ENCODE measurements at places on chromosomes 5 and 9. TPM values are rescaled to one million over a fixed set of nuclear protein-coding genes. Genes with fewer than 3 reads are reported as not detected.

- DNase-seq = no peak
Measured at GRCh38 chr5:181035991-181036815, 3.9 kb upstream of the BTNL9 start.

GARIN3 gene
- not detected for total RNA-seq

- no peak for DNase-seq
Measured at GRCh38 chr5:136022965-136023364, 5.8 kb upstream of the TGFBI start.

GRCh38 chr9:111529787-111530186 is 4.8 kb downstream of the ZNF483 start:
- DNase-seq = no peak

GRCh38 chr9:12689233-12689632 is 4.0 kb upstream of the TYRP1 start:
- DNase-seq = no peak

DNA sequence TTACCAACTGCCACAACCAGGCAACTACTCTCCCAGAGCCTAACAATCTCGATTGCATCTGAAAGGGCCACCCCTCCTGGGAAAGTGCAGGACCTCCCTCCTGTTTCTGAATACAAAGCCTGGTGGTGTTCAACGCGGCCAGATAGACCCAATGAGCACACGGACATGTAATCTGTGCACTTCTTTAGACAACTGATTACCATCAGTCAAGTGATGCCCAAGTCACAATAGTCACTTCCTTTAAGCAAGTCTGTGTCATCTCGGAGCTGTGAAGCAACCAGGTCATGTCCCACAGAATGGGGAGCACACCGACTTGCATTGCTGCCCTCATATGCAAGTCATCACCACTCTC is 739 bp downstream of the C9orf72 start:
- DNase-seq = peak; percentile 81

SH3PXD2B gene
- not detected for total RNA-seq

GRCh38 chr5:107487056-107487542 is 183.6 kb downstream of the EFNA5 start:
- no peak for DNase-seq

DNA sequence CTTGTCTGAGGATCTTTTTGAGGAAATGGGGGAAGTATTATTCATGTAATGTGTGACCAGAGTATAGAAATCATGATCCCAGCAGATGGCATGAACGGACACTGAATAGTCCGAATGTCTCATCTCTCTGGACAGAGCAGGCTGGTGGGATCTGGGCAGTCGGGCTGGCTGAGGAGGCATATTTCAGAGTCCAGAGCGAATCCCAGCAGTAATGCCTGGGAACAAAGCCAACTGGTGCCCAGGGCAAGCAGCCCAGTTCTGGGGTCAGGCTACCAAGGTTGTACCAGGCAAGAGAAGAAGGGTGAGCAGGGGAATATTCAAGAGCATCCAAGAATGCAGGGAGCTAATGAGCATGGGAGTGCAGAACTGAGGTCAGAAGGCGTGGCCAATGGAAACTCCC is 306.4 kb downstream of the ZSWIM6 start:
- DNase-seq = no peak

GLRA1 gene
- not detected for total RNA-seq

- DNase-seq = no peak
Measured at GRCh38 chr5:181045316-181045715, 5.2 kb downstream of the BTNL9 start.

- DNase-seq = no peak
Measured at GRCh38 chr5:139399501-139400121, 4.3 kb downstream of the SPATA24 start.

ACOT12 gene
- not detected for total RNA-seq

GRCh38 chr5:60997721-60998120 is 52.7 kb downstream of the NDUFAF2 start:
- no peak for DNase-seq

DNA sequence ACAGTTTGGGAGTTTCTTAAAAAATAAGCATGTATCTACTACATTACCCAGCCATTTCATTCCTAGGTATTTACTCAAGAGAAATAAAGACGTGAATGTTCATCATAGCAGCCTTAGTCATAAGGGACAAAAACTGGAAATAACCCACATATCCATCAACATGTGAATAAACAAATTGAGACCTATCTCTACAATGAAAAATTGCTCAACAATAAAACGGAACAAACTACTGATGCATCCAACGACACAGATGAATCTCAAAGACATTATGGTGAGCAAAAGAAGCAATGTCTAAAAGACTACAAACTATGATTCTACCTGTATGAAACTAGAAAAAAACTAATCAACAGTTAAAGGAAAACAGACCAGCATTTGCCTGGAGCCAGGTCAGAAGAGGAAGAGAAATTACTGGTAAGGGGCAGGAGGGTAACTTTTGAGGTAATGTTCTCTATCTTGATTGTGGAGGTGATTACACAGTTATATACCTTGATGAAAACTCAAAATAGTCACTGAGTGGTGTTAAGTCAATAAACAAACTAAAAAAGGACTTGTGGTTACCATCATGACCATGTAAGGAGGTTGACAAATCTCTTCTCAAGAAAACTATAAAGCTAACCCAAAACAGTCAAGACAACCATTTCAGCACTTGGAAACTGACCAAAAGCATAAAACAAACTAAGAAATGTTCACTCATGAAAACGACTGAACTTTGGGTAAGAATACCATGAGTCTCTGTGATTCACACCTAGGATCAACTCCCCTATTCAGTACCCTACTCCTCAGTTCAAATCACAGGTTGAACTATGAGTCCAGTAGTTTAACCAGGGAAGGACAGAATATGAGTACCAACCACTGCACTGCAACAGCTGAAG is 10.4 kb downstream of the UIMC1 start:
- no peak for DNase-seq

- no peak for DNase-seq
Measured at GRCh38 chr9:84174486-84174885, 166.1 kb downstream of the SLC28A3 start.

GRCh38 chr9:20441711-20442423 is 180.4 kb downstream of the MLLT3 start:
- no peak for DNase-seq

- no peak for DNase-seq
Measured at GRCh38 chr9:95807326-95807947, 68.1 kb upstream of the ERCC6L2 start.

DNA sequence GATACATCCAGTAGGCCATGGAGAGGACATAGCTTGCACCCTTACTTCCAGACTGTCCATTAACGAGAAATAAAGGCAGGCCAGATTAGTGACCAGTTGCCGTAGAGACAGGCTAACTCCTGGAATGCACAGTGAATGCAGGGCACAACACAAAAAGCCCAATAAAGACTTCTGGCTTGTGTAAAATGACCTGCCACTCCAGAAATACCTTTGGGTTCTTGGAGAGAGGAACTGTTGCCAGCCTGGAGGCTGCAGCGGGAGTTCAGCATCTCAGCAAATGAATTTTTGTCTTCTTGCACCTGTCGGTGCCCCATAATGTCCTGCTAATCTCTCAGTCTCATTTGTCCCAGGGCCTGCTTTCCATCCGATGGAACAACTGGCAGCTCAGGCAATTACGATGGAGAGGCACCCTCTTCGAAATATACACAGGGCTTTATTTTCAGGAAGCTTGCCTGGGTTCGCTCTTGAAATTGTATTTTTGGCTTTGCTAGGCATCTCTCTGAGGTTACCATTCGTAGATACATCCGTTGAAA is 538.8 kb upstream of the ZNF462 start:
- no peak for DNase-seq

DNA sequence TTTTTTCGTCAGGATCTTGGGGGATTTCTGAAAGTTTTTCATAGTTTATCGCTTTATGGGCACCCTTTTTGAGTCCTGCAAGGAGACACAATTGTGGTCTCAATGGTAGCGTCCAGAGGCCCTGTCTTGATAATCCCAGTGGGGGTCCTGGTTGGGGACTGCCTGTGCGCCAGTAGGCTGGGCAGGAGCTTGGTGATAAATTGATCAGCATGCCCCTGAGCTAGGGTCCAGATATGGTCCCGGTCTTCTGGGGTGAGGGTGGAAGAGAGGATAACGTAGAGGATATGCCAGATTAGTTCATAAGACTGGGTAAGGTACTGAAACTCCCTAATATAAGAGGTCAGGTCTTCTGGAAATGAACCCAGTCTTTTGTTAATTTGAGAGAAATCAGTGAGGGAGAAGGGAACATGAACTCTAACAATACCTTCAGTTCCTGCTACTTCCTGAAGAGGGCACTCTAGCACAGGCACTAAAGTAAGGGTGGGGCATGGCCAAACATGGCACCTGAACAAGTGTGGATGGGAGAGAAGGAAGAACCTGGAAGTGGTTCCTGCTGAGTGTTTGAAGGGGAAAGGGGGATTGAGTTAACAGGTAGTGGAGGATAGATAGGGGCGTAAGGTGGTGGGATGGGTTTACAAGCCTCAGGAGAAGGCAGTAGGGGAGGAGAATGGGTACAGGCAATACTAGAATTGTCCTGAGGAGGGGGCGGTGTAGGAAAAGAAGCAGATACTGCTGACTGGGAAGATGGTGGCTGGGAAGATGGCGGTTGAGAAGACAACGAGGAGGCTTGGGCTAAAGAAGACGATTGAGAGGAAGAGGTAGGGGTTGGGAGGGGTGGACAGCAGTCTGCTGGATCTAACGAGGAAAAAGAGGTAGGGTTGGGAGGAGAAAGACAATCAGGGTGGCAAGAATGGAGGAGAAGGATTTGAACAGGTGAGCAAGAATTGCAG is 33.8 kb upstream of the ANXA2R start:
- peak; percentile 80 for DNase-seq

PCDHA9 gene
- not detected for total RNA-seq

STPG3 gene
- total RNA-seq = not detected

PLEKHG4B gene
- not detected for total RNA-seq

DNA sequence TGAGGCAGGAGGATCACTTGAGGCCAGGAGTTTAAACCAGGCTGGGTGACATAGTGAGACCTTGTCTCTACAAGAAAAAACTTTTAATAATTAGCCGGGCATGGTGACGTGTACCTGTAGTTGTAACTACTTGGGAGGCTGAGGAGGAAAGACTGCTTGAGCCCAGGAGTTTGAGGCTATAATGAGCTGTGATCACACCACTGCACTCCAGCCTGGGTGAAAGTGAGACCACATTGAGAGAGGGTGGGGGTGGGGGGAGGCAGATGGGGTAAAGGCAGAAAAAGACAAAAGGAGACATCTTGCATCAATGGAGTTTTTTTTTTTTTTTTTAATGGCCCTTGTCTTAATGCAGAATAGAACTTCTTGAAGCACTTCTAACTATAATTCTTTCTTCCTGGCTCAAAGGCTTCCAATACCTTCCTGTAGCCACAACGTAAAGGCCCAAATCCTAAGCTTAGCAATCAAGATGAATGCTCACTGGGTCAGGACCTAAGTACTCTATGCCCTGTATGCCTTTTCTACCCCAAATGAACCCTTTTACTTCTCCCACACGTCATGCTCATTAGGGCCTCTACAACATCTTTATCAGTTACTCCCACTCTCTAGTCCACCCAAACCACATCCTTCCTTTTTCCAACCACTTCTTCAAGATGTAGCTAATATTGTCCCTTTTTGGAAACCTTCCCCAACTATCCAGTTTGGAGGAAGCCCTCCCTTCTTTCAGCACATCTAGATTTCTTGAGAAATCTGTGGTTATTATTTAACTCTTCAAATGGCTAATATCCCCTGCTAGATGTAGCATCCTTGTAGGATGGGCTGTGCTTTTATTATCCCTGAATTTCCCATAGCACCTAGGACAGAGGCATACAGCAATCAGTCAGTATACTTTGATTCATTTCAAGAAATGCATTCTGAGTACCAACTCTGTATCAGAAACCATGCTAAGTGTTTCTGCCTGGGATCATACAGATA is 40.8 kb downstream of the CSF2 start:
- DNase-seq = no peak

- DNase-seq = no peak
Measured at GRCh38 chr9:84325347-84325973, 15.1 kb downstream of the SLC28A3 start.

GRCh38 chr5:159211729-159212174 is 2.4 kb upstream of the RNF145 start:
- no peak for DNase-seq

- no peak for DNase-seq
Measured at GRCh38 chr9:125908136-125908535, 161.0 kb downstream of the PBX3 start.

IFNB1 gene
- not detected for total RNA-seq

DNA sequence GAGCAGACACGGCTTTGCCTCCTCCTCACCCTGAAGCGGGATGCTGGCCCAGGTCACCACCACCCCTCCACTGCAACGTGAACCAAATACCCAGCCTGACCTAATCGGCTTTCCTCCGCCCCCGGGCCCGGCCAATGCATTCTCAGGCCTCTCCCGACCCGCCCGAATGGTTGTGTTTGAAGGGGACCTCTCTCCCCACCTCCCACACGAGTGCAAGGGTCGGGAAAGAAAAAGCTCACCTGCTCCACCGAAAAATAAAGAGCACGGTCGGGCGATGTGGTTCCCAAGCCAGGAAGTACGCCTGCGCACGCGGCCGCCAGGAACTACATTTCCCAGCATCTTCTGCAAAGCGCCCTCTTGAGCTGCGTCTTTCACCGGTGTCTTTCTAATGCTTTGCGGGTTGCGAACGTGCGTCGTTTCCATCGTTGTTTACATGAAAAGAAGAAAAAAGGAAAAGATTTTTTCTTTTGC is at the start of gene ZNF883:
ZNF883 (minus strand) TSS at position 282 of the 471 bp plus-strand sequence.
- DNase-seq = no peak

- no peak for DNase-seq
Measured at GRCh38 chr5:127844581-127845021, 141.4 kb downstream of the CCDC192 start.

DNA sequence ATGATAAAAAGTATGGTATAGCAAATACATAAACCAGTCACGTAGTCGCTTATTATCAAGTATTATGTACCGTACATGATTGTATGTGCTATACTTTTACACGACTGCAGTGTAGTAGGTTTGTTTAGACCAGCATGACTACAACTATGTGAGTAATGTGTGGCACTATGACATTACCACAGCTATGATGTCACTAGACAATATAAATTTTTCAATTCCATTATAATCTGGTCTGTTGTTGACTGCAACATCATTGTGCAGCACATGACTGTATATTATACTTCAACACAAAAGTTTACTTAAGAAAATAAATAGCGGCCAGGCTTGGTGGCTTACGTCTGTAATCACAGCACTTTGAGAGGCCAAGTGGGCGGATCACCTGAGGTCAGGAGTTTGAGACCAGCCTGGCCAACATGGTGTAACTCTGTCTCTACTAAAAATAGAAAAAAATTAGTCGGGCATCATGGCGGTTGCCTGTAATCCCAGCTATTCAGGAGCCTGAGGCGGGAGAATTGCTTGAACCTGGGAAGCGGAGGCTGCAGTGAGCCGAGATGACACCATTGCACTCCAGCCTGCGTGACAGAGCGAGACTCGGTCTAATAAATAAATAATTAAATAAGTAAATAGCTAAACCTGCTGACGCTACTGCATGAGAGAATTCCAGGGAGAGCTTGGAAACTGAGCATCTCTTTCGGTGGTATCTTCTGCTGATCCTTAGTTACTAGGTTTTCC is 24.6 kb upstream of the JADE2 start:
- DNase-seq = no peak

Measured in natural killer cell (primary cell).